ENCODE measurements at places on chromosomes 7 and 10. TPM values are rescaled to one million over a fixed set of nuclear protein-coding genes. Genes with fewer than 3 reads are reported as not detected.

ARHGAP22 gene
- total RNA-seq, result 12.0 TPM

DNA sequence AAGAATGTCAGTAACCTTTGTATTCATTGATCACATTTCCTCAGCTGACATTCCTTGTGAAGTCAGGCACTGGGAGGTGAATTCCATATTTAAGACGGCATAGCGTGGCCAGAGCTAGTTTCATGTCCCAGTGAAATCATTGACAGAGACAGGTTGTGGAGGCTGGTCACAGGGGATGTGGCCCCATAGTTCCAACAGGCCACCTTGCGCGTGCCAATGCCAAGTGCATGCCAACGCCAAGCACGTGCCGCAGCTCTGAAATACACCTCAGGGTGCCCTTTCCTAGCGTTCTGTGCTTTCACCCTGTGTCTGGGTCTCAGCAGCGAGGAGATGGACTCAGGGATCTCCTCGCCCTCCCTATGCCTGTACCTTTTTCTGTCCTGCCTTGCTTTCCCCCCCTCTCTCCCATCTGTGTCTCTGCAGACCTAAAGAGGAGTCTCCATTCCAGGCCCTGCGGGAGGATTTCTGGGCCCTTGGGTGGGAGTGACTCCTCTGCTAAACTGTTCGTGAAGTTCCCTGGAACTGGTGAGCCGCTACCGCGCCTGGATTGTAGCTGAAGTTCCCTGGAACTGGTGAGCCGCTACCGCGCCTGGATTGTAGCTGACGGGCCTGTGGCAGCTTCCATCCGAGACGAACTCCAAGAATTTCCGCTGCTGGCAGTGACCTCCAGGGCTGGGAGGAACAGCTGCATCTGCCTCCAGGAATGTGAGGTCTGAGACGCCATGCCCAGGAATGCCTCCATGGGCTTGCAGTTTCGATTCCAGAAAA is 19.7 kb downstream of the AQP1 start:
- DNase-seq, result no peak

CFTR gene
- total RNA-seq, result 6.3 TPM

- DNase-seq, result no peak
Measured at GRCh38 chr10:126140746-126141273, 244.4 kb downstream of the FANK1 start.

- DNase-seq, result no peak
Measured at GRCh38 chr10:86354761-86355540, 11.6 kb downstream of the GRID1 start.

DNA sequence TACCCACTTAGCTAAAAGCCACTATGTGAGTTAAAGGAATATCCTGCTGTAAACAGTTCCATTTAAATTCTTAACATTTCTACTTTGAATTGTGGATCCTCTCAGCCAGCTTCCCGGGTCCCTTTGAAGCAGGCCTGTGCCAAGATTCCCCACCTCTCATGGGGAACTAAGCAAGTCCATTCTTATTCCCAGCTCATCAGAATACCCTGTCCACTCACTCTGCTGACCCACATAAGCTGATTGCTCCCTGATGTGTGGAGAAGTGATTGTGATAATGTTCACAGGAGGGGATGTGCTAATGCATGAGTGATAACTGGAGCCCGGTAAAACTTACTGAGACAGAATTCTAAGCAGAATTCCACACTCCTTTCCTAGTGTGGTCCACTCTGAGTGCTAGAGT is 709.7 kb downstream of the CNTNAP2 start:
- no peak for DNase-seq

ACSL5 gene
- 6.8 TPM for total RNA-seq

GRCh38 chr7:126570845-126571244 is 681.9 kb downstream of the GRM8 start:
- no peak for DNase-seq

DNA sequence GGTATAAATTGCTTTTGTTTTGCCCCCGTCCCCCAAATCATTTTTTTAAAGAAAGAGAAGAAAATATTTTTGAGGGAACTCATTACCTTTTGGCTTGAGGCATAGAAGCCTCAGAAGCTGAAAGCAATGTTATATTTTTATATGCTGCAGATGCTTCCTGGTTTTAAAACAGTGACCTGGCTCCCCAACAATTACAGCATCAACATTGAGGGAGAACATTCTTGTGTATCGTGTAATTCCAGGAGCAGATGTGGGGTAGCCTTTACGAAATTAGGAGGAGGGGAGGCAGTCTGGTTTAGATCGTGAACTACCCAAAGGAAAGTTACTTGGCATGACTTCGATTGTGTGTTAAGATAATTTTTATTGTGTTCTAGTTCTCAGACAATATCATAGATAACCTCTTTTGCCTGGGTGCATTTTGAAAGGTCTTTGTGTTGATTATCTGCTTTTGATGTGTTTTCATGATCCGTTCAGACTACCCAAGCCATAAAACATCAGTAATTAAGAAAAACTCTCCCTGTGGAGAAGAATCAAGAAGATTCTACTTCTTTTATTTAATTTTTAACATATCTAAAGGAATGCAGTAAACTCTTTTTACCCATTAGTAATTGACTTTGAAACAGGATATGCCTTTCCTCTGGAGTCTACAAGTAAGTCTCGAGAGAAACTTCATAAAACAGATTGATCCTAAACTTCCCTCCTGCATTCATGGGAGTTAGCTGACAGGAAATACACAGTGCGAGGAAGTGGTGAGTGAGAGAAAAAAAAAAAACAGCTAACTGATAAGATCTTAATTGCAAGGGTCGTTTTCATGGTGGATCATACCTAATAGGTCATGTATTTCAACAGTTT is 141.4 kb downstream of the KIAA1217 start:
- DNase-seq, result no peak

VPS37D gene
- 8.9 TPM for total RNA-seq

Data from spinal cord (tissue), 10 donors.